ENCODE measurements at places on chromosomes 11 and 22. TPM values are rescaled to one million over a fixed set of nuclear protein-coding genes. Genes with fewer than 3 reads are reported as not detected.
A peak's percentile ranks its signal among the peaks of the same experiment; 100 is the strongest.

DNA sequence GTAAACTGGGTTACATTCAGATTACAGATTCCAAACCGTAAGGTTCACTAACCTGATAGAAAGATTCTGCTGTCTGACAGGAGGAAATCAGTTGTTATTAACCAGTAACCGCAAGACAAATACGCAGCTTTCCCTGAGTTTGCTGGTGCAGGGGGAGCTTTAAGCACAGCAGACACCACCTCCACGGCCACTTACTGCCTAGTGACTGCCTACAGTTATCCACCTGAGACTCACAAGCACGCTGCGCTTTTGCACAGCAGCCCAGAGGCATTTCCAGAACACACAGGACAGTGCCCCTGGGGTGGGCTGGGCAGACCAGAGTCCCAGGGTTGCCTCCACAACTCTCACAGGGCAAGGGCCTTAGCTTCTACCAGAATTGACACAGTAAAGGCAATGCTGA lies 90.9 kb downstream of the CTTN start:
- DNase-seq = no peak

DNA sequence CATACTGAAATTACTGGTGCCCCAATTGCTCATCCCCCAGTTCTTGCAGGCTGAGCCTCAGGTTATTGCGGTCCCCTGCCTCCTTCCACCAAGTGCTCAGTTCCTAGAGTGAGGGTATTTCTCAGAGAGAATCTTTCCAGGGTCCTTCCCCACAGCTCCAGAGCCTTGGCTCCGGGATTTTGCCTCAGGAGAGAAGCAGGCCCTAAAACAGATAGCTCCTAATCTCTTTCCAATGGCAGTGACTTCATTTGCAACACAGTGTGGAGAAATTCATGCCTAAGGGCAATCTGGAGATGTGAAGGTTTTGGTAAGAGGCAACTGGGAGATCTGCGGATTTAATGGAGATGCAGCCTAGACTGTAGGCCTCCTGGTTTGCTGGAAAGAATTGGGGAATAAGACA lies 2.9 kb downstream of the NF2 start:
- DNase-seq = no peak

Gene CTNND1
- 238 TPM for total RNA-seq

Gene ZC3H12C
- 20.9 TPM for total RNA-seq

DNA sequence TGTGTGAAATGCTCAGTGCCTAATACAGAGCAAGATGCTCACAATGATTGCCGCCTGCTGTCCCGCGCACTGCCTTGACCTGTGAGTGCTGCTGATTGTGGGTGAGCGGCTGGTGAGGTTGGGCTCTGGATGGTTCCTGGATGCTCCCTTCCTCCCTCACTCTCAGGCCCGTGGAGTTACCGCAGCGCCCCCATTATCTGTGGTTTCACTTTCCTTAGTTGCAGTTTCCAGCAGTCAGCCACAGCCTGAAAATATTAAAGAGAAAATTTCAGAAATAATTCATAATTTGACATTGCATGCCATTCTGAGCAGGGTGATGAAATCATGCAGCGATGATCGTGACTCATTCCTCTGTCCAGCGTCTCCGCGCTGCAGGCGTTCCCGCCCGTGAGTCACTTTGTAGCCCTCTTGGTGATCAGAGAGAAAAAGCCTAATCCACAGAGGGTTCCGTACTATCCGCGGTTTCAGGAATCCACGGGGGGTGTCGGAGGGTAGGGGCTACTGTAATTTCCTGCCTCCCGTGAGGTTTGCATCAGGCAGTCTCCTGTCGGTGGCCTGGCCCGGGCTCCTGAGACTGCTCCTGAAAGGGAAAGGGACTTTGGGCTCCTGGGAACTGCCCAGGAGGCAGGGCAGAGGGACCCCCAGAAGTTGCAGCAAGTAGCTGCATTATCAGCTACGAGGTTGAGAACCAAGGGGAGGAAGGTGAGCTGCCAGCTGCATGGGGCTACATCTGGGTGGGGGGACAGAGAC lies 10.6 kb downstream of the RPL3 start:
- no peak for DNase-seq

DNA sequence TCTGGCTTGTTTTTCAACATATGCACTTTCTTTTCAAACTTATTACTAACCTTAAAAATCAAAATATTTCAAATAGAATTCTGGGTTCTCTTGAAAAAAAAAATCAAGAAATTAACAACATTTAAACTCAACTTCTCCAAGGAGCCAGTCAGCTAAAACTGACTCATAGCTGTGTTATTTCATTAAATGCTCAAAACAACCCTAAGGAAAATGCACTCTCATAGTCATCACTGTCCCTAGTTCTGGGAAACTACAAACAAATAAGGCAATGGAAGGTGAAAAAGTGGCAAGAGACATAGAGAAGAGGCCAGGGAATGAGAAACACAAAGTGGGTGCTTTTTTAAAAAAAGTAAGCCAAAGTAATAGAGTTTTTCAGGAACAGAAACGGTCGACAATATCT lies 4.1 kb upstream of the ARHGAP20 start:
- no peak for DNase-seq

DNA sequence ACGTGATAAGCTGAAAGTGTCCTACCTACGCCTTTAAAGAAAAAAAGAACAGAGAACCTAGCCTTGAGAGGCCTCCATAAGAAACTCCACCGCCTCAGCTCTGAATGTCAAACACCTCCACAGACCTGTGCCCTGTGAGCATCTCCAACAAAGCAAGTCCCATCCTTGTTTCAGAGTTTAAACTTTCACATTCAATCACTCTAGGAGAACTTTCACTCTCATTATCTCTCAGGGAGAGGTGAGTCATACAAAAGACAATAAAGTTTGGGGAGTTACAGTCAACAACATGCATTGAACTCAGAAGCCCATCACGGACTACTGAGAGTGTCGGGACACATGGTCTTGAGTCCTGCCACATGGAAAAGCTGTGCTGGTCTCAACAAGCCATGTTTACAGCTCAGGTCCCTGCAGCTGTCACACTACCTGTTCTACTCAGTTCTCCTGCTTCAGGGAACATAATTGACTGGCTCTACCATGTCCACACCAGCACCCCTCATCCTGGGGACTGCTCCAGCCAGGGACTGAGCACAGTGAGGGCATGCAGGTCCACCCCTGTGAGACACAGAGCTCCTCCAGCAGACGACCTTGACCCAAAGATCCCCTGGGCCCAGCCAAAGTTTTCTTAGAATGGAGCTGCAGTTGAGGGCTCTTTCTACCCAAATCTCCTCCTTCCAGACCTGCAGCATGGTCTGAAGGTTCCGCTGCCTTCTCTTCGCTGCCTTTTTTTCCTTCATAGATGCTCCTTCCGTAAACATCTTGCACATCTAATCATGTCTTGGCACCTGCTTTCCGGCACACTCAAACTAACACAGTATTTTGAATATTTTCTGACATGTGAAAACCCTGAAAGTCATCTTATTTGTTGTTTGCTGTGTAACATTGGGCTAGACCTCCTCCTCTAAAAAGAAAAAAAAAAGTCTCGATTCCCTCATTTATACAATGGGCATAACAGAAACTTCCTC lies 114.9 kb downstream of the ETS1 start:
- no peak for DNase-seq

Gene FJX1
- total RNA-seq = 2.1 TPM

- no peak for DNase-seq
Measured at GRCh38 chr22:42993651-42994275, 21.2 kb downstream of the PACSIN2 start.

Gene RIMBP3C
- total RNA-seq = 0.59 TPM

Gene CDC42EP1
- total RNA-seq = 20.1 TPM

- DNase-seq = no peak
Measured at GRCh38 chr11:60158636-60159035, 24.2 kb downstream of the MS4A6A start.

- peak; percentile 93 for DNase-seq
Measured at GRCh38 chr22:39259666-39260065, 14.9 kb upstream of the PDGFB start.

Gene ZDHHC5
- 55.5 TPM for total RNA-seq

DNA sequence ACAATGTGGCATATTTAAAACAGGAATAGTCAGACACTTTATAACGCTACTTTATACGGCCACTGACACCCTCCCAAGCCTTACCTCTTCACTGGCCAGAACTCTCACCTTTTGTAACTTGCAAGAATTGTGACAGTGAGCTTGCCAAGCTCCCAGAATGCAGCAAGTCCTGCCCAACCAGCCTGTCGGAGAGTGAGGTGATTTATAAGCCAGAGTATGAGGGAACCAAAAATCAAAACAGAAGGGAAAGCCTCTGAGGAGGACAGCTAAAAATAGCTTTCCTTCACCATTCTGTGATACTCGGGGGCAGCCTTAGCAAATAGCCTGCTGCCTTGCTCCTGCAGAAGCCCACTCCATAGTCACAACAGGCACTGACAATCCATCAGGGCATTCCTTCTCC lies 229.7 kb downstream of the FAM76B start:
- DNase-seq = peak; percentile 77

Gene KRTAP5-10
- not detected for total RNA-seq

Gene SLC22A6
- not detected for total RNA-seq

- DNase-seq = no peak
Measured at GRCh38 chr11:16380941-16381568, 24.7 kb upstream of the SOX6 start.

DNA sequence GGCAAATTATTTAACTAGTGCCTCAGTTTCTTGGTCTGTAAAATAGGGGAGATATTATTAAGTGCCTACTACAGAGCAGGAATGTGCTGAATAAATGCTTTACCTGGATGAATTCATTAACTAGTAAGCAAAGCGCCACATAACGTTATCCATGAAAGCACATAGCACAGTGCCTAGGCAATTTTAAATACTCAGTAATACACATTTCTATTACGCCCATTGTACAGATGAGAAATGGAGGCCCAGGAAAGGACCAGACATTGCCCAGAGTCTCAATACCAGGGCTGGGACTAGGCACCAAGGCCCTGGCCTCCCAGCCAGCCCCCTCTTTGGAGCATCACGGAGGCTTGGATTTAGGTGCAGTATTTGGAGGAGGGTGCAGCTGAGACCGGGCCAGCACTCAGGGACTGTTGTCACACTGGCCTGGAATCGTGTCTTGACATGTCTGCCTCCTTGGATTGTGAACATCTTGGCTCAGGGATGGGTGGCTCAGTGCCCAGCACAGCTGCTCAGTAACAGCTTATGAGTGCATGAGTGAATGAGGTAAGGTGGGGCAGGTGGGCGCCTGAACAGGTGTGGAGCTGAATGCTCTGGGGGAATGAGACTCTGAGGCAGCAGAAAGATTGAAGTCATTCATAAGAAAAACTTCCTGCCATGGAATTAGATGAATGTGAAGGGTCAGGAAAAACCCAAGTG lies 42.1 kb upstream of the TPBGL start:
- peak; percentile 15 for DNase-seq

DNA sequence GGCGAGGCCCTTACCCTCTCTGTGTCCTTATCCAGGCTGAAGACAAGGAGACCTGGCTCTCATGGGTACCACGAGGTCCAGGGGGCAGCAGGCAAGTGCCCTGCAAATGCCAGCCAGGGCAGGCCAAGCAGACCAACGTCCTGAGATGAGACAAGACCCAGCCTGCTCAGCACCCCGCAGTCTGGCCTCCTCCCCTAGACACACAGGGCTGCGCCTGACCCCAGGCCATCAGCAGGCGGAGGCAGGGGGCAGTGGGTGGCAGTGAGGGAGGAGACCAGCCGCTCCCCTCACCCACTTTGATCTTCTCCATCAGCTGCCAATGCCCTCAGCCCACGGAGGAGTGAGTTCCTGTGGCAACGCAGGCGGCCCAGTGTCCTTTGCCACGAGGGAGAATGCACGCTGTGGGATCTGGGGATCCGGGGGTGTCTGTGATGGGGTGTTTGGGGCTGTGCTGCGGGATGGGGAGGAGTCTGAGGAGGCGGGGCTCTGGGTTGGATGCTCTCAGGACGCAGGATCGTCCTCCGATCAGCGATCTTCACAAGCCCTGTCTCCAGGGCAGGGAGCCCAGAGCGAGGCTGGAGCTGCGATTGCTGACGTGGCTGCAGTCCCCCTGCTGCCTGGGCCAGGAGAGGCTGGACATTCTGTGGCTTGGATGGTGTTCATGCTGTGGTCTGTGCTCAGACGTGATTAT lies 30.5 kb upstream of the PPARA start:
- no peak for DNase-seq

DNA sequence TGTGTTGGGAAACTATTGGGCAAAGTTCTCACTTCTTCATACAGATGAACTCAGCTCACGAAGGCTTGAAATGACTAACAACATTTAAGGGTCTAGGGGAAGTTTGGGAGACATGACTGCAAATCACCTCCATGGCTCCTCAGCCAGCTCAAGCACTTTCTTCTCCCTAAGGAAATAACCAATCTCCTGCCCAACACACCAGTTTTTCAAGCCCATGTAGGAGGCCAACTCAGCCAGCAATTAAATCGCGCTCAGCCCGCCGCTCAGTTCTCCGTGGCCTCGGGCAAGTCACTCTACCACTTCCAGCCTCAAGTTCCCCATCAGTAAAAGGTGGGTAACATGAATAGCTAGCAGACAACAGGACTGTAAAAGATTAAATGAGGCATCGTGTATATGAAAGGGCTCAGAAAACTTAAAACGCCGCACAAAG lies 796 bp downstream of the POLDIP3 start:
- DNase-seq = no peak

- DNase-seq = no peak
Measured at GRCh38 chr11:64890522-64890939, 12.1 kb upstream of the EHD1 start.

GRCh38 chr11:130458410-130458729 lies 9.9 kb downstream of the ADAMTS15 start:
- DNase-seq = no peak

DNA sequence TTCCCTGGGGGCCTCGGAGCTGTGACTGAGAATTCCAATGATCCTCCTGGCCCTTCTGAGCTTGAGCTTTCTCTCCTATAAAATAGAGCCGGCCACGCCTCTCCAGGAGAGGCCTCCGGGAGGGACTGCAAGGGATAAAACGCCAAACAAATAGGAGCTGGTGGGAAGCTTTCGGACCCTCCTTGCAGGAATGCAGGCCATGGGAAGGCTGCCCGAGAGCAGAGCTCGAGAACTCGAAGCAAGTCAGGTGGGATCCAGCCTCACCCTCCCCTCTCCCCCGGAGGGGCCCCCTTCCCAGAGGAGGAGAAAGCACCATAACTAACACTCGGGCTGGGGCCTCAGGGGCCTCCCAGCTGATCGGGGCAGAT lies 34.6 kb downstream of the FLRT1 start:
- DNase-seq = no peak

Gene VPS37C
- total RNA-seq = 18.2 TPM

DNA sequence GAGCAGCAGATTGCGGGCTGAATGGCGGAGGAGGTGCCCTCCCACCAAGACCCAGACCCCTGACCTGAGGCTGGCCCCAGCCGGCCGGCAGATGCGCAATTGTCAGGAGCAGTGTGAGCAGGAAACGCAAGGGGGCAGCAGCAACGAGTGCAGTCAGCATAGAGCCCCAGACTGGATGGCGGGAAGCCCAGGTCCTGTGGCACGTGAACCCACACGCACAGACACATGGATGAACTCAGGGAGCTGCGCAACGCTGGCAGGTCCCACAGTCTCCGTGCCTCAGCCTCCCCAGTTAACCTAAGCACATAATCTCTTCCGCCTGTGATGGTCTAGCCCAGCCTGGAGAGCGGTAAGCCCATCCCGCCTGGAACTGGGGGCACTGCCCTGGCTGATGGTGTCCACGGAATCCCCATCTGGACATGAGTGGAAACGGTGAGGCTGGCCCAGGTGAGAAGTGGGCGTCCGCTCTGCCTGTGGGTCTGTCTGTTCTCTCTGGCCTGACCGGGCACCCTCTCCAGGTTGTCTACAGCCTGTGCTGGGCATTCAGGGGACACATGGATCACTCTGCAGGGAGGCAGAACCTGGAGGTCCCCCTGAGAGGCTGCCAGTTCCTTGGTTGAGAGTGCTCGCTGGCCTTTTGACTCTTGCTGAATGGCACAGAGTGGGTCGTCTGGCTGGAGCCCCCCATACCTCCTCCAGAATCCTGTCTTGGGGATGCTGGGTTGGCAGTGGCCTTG lies 626 bp upstream of the TBX10 start:
- peak; percentile 73 for DNase-seq

Gene FOXR1
- total RNA-seq = not detected

- DNase-seq = no peak
Measured at GRCh38 chr11:85180528-85180927, 446.6 kb downstream of the DLG2 start.
